ENCODE measurements at places on chromosomes 4 and X.

GRCh38 chr4:168063031-168063430 is 29.3 kb upstream of the ANXA10 start:
- DNase-seq, result no peak

- DNase-seq, result no peak
Measured at GRCh38 chrX:46793386-46794143, 34.6 kb upstream of the SLC9A7 start.

DNA sequence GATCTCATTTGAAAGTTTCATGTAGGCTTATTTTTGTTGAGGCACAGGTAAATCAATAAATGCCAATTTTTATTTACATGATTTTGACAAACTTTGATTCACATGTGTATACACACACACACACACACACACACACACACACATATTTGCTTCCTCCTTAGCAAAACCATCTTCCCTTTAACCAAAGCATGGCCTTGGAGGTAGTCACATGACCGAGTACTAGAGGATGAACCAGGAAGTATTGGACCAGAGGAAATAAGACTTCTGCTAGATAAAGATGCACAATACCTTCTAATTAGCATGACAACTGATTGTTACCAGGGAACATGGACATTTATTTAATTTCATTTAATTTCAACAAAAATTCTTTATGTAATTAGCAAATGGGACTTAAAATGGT is 23.4 kb upstream of the CFAP299 start:
- DNase-seq, result no peak

- DNase-seq, result peak; percentile 21
Measured at GRCh38 chrX:58025979-58026378, 115.7 kb upstream of the ZXDA start.

GRCh38 chrX:132758759-132759158 is 199.7 kb downstream of the HS6ST2 start:
- no peak for DNase-seq

GRCh38 chr4:94559351-94559806 is 107.6 kb downstream of the PDLIM5 start:
- DNase-seq, result peak; percentile 48

- DNase-seq, result no peak
Measured at GRCh38 chr4:13534344-13535063, 9.8 kb downstream of the NKX3-2 start.

- DNase-seq, result no peak
Measured at GRCh38 chrX:134020910-134021309, 35.5 kb upstream of the GPC3 start.

GRCh38 chr4:177356206-177356605 is 46.5 kb downstream of the NEIL3 start:
- peak; percentile 6 for DNase-seq

- peak; percentile 82 for DNase-seq
Measured at GRCh38 chrX:103214870-103215424, at the start of gene BEX4. TSS of gene BEX4 (plus strand) at chrX:103215108. CDS start at chrX:103216154, 1,046 bp downstream.

- no peak for DNase-seq
Measured at GRCh38 chr4:85571008-85571407, 96.1 kb downstream of the ARHGAP24 start.

- DNase-seq, result no peak
Measured at GRCh38 chr4:80187677-80188076, 9.6 kb upstream of the PRDM8 start.

DNA sequence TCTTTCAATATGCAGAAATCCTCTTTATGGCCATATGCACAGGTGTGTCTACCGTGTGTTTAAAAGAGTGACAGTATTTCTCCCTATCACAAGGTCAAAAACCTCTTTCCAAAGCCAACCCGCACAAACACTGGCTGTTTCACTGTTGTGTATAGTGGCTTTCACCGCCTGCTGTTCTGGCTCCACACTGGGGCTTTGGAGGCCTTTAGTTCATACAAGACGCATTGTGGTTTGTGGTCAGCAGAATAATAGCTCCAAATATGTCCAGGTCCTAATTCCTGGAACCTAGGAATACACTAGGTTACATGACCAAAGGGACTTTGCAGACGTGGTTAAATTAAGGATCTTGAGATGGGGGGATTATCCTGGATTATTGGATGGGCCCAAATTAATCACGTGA is 40.7 kb upstream of the FAM9A start:
- DNase-seq, result no peak

- no peak for DNase-seq
Measured at GRCh38 chrX:149898554-149898953, 17.6 kb downstream of the MAGEA8 start.

GRCh38 chrX:37844622-37845021 is 2.7 kb downstream of the DYNLT3 start:
- no peak for DNase-seq

DNA sequence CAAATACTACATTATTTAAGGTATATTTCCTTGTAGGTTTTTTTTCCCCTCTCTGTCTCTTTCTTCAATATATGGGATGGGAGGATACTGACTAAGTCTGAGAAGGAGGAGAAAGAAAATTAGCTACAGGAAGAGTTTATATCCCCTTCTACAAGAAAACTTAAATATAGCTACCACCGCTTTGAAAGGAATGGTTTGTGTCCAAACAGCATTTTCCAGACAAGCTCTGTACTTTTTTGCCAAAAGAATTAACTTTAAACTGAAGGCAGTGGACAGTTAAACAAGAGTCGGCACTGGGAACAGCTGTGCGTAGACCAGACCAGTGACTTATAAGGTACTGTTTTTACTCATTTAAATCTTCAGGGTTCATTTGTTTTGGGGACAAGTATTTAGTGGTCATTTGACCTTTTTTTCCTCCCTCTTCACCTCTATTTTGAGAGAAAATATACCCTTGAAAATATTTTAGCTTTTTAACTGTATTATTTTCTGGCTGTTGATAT is 303.7 kb downstream of the ARHGAP24 start:
- DNase-seq, result peak; percentile 60

DNA sequence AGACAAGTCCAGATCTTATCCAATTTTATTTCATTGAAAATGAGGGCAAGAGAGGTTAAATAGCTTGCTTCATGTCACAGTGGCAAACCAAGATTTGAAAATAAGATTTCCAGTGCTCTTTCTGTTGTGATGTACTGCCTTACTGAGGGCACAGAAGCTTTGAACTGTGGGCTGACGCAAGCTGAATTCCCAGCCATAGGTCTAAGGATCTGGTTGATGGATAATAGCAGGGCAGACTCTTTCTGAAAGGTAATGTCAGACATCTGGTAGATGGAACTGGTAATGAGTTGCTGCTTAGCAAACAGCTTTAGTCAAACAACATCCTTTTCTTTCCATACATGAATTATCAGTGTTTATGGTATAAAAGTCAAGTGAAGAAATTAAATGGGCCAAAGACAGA is 193.9 kb upstream of the RASGEF1B start:
- no peak for DNase-seq

DNA sequence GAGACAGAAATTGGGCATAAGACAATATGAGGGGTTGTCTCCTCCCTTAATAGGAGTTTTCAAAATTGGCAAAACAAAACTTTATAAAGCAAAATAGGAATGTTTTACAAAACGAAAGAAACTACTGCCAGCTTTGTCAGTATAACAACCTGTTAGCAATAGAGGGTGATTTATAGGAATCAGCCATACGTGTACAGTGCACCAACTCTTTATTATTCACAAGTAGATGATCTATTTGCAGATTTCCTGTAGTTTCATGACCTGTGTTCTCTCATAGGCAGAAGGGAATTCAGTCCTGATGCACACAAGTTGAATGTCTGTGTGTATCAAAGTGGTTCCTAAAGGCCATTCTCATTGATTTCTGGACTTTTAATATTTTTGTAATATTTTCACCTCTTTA is 116.3 kb downstream of the MFAP3L start:
- DNase-seq, result no peak

DNA sequence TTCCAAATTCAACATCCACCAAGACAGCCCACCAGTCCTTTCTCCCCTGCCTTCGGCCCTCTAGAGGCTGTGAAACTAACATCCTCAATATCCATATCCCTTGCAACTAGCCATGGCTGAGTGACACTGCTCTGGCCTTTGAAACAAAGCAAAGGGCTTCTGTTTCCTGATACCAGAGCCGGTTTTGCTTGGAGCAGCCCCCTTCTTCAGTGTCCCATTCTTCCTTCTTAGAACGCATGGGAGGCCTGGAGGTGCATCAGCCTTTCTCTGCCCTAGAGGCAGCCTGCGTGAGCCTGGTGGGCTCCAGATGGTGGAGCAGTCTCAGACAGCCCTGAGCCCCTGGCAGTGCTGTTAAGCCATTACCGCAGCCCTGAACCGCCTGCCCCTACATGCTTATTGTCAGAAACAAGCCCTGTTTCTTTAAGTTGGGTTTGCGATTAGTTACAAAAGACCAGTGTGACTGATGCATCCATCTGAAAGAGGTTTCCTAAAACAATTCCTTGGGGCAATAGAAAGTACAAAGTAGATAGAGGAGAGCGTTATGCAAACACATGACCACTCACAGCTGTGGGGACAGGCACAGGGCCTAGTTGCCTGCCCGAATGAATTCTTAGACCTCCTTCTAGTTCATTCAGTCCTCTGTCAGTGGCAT is 74.1 kb downstream of the EVC start:
- peak; percentile 12 for DNase-seq

DNA sequence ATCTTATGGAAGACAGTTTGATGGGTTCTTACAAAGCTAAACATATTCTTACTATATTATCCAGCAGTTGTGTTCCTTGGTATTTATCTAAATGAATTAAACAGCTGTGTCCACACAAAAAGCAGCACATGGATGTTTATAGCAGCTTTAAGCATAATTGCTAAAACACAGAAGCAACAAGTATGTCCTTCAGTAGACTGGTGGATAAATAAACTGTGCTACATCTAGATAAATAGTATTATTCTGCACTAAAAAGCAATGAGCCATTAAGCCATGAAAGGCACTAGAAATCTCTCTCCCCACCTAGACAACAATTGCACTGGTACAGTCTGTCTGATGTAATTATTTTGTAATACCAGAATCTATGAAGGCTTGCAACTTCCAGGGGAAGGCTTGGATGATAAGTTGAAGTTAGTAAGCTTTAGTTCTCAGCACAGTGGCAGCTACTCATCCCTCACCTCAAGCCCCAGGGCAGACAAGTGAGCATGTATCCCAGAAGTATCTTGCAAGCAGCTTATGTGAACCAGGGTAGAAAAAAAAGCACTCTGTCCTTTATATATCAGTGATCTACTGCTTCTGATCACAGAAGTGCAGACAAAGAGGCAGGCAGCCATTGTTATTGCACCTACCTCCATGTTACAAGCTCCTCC is 36.9 kb downstream of the WDR17 start:
- DNase-seq, result no peak

DNA sequence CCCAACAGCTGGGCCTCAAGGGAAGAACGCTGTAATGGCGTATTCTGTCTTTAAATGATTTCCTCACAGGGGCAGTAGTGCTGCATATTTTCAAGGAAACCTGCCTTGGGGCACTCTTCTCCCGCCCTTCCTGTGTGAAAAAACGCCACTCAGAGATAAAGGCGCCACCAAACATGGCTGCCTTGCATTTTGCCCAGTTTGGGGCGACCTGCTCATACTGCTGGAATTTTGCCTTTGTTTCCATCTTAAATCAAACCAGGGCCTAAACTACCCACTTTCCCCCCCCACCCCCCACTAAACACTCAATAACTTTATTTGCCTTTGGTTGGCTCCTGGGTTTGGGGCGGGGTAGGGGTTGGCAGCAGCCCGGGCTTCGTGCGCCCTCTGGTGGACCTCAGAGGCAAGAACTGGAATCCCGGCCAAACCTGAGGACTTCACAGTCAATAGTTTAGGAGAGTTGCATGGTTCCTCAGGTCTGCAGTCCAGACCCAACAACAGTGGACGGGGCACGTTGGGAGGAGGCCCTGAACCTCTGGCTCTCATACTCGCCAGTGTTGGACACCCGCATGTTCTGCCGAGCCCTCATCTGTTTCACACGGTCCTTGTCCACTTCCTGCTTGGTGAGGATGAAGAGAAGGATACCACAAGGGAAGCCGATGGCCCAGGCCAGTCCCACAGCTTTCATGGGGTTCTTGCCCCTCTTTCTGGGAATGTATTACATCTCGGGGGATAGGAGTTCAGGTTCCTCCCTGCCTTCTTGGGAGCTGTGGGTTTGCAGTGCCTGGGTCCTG is 220.1 kb upstream of the STK26 start:
- no peak for DNase-seq

GRCh38 chrX:49166914-49167739 is 4.6 kb downstream of the MAGIX start:
- peak; percentile 85 for DNase-seq

DNA sequence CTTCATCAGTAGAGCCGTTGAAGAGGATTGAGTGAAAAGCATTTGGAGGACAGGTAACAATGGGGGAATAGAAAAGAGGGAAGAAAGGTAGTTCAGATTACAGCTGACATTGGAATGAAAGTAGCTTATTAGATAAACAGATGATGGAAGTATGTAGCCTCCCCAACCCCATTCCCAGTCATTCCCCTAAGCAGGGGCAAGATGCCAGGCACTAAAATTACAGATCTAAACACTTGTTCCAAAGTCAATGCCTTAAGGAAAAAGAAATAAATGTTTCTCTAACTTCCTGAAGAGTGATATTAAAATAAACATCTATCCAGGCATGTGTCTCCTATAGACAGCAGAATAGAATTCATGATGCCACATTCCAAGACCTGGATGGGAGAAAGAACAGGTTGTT is 350.8 kb downstream of the PDGFC start:
- peak; percentile 52 for DNase-seq

GRCh38 chr4:82761229-82761628 is 37.4 kb downstream of the SCD5 start:
- DNase-seq, result peak; percentile 62

GRCh38 chrX:17750436-17750835 is 13.1 kb downstream of the SCML1 start:
- no peak for DNase-seq

- DNase-seq, result no peak
Measured at GRCh38 chrX:95760356-95760755, 924.3 kb upstream of the DIAPH2 start.

- peak; percentile 79 for DNase-seq
Measured at GRCh38 chrX:106894978-106895452, 8.1 kb downstream of the RIPPLY1 start.

- DNase-seq, result peak; percentile 24
Measured at GRCh38 chr4:40292313-40292759, 42.8 kb upstream of the CHRNA9 start.

Measured in EH (cell line).